ENCODE measurements at places on chromosomes 3 and 15. TPM values are rescaled to one million over a fixed set of nuclear protein-coding genes. Genes with fewer than 3 reads are reported as not detected.

ARHGAP11A gene
- 1.1 TPM for polyA plus RNA-seq

CORO2B gene
- polyA plus RNA-seq = 0.93 TPM

ARNT2 gene
- polyA plus RNA-seq = 2.4 TPM

NR1D2 gene
- 6.1 TPM for polyA plus RNA-seq

NR1I2 gene
- polyA plus RNA-seq = 0.37 TPM

TRIM42 gene
- not detected for polyA plus RNA-seq

CKMT1B gene
- 0.06 TPM for polyA plus RNA-seq

RTP1 gene
- polyA plus RNA-seq = not detected

RAD18 gene
- polyA plus RNA-seq = 1.6 TPM

STRA6 gene
- polyA plus RNA-seq = 0.68 TPM

CISH gene
- 2.9 TPM for polyA plus RNA-seq

CD96 gene
- 6.4 TPM for polyA plus RNA-seq

All from spleen (tissue), 13 donors.